ENCODE measurements at places on chromosomes 1 and 21.

DNA sequence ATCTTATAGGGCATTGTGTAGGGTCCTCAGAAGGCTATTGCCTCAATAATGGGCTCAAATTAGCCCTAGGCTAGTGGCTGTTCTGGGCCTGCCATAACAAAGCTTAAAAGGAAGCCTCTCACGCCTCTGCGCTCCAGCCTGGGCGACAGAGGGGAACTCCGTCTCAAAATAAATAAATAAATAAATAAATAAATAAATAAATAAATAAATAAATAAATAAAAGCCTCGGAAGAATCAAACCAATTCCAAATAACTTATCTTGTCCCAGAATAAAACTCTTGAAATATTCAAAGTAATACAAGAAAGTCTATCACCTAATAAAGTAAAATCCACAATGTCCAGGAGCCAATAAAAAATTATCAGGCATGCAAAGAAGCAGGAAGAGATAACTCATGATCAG lies 14.4 kb upstream of the ALDH9A1 start:
- DNase-seq: no peak

GRCh38 chr1:109997867-109998229 lies 13.3 kb downstream of the AHCYL1 start:
- no peak for DNase-seq

DNA sequence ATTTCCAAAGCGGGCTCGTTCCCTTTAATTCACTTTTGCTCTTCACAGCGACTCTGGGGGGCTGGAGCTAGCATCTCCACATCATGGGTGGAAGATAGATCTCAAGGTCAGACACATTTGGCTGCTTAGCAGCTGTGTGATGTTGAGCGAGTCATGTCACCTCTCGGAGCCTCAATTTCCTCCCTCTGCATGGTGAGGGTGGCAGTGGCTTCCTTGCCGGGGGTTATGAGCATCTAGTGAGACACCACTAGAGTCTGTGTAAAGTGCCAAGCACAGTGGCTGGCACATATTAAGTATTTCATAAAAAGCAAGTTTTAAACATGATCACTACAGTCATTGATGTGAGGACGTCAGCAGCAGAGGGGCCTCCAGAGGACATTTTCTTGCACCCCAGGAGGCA lies 16.9 kb upstream of the ECE1 start:
- DNase-seq: no peak

DNA sequence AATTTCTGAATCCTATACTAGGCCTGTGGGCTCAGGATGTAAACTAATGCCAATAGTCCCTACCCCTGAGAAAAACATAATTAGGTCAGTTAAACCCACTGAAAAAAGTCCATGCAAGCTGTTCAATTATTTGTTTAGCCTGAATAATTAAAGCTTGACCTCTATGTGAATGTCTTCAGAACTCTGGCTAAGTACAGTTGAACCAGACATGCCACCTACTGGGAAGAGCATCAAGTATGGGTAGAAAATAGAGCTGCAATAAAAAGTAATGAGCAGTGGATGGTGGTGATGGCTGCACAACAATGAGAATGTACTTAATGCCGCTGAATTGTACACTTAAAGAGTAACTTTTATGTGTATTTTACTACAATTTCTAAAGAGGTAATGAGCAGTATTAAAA lies 23.6 kb upstream of the SLC19A2 start:
- DNase-seq: no peak

DNA sequence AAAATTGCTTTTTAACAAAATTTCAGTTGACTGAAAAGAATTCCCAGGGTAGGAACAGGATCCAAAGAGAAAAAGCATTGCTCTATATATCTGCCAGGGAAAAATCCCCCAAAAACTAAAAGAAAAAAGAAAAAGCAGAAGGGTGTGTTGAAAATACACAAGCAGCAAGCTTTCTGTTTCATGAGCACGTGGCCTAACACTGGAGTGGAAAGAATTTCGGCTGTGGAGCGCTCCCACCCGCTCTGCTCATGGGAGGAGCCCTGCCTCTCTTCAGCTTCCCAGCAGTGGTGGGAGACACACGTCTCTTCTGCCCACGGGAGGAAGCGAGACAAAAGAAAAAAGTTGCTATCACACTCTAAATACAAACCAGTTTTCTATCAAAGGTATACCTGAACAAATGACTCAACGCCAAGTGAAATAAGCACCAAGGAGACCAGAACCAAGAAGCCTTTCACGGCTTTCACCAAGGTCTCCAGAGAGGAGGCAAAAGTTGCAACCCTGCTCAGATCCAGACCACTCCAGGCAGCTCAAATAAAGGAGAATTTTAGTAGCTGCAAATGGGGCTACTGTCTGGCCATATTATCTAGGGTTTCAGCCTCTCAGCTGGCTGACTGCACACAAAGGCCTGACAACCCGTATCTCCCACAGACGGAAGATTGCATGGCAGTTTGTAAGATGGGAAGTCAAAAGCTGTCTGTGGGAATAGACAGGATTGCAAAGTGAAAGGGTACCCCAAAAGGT lies 29.5 kb upstream of the ZNF496 start:
- no peak for DNase-seq
